ENCODE measurements at places on chromosomes 2 and 18. TPM values are rescaled to one million over a fixed set of nuclear protein-coding genes. Genes with fewer than 3 reads are reported as not detected.

The PROM2 gene
- not detected for total RNA-seq

The ALPP gene
- 2.7 TPM for total RNA-seq

The IL1B gene
- total RNA-seq, result 0.33 TPM

The HOXD11 gene
- total RNA-seq, result 6.7 TPM

The LRRC30 gene
- total RNA-seq, result not detected

The UBXN4 gene
- 43.5 TPM for total RNA-seq

The TUBB8B gene
- total RNA-seq, result not detected

The SULT1C2 gene
- total RNA-seq, result 0.53 TPM

The FSHR gene
- total RNA-seq, result not detected

The MBOAT2 gene
- 40.6 TPM for total RNA-seq

The FAHD2A gene
- total RNA-seq, result 25.5 TPM

The GPR35 gene
- total RNA-seq, result 1.1 TPM

The ARMC9 gene
- total RNA-seq, result 16.3 TPM

The PKDCC gene
- total RNA-seq, result 21.8 TPM

The GREB1L gene
- total RNA-seq, result 1.6 TPM

The COBLL1 gene
- total RNA-seq, result 4.1 TPM

The SERPINB10 gene
- total RNA-seq, result not detected

The PDCD1 gene
- not detected for total RNA-seq

The SERPINB2 gene
- total RNA-seq, result not detected

The DRC1 gene
- total RNA-seq, result 0.19 TPM

The CHRNG gene
- total RNA-seq, result not detected

The GREB1 gene
- 3.7 TPM for total RNA-seq

The ITSN2 gene
- 23.9 TPM for total RNA-seq

The POTEJ gene
- not detected for total RNA-seq

The HRH4 gene
- total RNA-seq, result not detected

The TUBA3D gene
- total RNA-seq, result 1.7 TPM

The MC4R gene
- total RNA-seq, result not detected

The NCOA1 gene
- total RNA-seq, result 7.3 TPM

The CIDEA gene
- not detected for total RNA-seq

The EML4 gene
- total RNA-seq, result 27.7 TPM

The ERFE gene
- 9.1 TPM for total RNA-seq

The NT5C1B gene
- total RNA-seq, result not detected

The GALNT3 gene
- total RNA-seq, result 0.11 TPM

The PPP1R1C gene
- 0.90 TPM for total RNA-seq

The UGT1A6 gene
- 1.6 TPM for total RNA-seq

The G6PC2 gene
- total RNA-seq, result not detected

The SS18 gene
- 52.6 TPM for total RNA-seq
